ENCODE measurements at places on chromosomes 6 and 20.
A peak's percentile ranks its signal among the peaks of the same experiment; 100 is the strongest.

DNA sequence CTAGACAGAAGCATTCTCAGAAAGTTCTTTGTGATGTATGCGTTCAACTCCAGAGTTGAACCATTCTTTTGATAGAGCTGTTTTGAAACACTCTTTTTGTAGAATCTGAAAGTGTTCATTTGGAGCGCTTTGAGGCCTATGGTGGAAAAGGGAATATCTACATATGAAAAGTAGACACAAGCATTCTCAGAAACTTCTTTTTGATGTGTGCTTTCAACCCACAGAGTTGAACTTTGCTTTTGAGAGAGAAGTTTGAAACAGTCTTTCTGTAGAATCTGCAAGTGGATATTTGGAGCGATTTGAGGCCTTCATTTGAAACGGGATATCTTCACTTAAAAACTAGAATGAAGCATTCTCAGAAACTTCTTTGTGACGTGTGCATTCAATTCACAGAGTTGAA, 582.6 kb upstream of the ZNF337 start:
- no peak for DNase-seq

DNA sequence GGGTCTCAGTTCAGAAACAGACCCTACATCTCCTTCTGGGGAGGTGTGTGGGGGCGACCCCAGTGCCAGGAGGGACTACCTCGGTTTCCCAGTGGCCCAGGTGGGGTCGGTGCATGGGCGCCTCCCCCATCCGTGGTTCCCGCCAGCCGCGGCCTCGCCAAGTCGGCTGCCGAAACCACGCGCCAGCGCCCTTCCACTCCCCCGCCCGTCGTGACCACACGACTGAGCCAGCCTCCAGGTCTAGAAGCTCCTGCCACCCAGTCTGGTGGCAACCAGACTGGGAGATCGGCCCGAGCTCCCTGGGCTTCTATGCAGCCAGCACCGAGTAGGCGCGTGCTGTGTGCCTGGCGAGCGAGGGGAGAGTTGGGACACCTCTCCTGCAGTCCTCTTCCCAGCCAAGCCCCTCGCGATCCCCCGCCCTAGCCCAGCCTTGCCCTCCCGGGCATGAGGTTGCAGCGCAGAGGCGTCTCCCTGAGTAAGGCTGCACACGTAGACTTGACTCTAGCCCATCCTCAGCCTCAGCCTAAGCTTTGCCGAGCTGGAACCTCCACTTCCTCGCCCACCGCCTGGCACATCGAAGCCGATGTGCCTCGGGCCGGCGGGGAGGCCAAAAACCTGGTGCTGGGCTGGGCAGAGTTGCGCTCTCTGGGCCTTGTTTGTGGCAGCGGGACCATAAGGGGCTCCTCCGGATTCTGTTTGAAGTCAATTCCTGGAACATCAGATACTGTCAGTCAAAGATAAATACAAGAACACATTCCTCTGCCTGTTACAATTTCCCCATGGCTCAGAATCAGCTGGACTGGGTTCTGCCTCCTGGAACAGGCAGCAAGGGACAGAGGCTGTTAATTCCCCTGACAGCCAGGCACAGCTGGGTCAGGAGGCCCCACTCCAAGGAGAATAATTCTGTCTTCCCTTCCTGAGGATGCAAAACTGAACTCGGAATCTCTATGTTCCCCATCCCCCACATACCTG, 1.5 kb upstream of the CPNE5 start:
- peak; percentile 14 for DNase-seq

DNA sequence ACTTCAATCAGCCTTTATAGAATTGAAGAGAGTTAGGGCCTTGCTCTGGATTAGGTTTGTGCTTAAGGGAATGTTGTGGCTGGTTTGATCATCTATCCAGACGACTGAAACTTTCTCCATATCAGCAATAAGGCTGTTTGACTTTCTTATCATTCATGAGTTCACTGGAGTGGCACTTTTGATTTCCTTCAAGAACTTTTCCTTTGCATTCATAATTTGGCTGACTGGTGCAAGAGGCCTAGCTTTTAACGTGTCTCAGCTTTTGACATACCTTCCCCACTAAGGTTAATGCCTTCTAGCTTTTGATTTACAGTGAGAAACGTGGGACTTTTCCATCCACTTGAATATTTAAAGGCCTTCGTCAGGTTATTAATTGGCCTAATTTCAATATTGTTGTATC, 461.8 kb downstream of the CDKAL1 start:
- no peak for DNase-seq

DNA sequence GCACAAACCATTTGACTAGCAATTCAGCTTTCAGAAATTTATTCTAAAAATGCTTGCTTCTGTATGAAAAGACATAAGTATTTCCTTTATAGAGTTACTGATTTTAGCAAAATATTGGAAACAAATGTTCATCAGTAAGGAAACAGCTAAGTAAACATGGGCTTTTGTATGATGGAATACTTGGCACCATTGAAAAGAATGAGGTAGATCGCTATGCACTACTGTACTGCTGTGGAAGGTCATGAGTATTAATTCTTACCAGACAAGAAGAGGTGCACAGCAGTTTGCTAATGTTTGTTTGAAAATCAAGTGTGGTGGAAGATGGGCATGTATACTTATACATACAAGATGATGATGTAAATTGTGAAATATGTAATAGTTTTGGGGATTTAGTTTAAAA, 73.0 kb downstream of the FARS2 start:
- DNase-seq, result no peak

- no peak for DNase-seq
Observed at GRCh38 chr6:52154381-52154780, 31.8 kb upstream of the IL17A start.

DNA sequence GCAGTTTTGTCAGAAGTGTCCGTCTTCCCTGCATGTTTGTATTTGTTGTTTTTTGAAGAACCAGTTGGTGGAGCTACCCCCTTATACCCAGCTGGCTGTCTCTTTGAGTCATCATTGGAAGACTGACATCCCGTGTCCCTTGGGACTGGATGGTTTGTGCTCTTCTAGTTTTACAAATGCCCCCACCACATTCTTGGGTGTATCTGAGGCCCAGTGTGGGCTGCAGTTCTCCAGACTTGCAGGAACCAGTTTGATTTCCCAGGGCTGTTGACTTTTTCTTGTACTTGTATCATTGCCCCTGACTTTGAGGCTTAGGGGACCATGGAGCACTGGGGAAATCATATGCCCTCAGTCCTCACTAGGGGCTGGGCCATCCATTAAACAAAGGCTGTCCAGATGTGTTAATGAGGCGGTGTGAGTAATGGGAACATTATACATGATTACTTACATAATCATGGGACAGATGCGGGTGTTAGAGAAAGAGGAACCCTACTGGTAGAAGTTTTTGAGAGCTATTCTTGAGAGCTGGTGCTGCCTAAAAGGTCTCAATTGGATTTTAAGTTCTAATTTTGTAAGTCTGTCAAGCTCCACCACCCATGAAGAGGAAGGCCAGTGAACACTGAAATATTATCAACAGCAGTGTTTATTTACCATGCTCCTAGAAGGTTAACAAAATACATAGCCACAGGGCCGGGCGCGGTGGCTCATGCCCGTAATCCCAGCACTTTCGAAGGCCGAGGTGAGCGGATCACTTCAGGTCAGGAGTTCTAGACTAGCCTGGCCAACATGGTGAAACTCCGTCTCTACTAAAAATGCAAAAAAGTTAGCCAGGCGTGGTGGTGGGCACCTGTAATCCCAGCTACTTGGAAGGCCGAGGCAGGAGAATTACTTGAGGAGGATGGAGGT, 8.5 kb downstream of the JARID2 start:
- no peak for DNase-seq

DNA sequence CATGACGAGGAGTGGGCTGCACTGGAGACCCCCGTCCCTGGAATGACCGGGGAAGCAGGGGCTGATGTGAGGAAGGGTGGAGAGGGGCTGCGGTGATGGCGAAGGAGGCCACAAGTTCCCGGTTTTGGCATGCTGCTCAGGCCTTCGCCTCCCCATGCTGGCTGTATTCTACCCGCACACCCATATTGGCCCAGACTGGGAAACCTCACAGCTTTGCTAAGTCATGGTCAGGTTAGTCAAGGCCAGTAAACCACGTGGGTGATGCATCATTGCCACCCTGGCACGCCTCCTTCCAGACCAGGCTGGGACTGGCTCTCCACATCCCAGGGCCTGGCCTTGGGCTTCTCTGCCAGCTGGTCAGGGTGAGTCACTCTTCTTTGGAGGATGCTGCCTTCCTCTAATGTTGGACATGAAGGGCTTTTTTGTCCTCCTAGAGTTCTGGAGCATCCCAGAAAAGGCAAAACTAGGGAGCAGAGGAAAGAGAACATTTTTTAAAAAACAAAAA, 53.8 kb downstream of the PCNA start:
- no peak for DNase-seq

GRCh38 chr6:111192911-111193555, 105.7 kb downstream of the SLC16A10 start:
- DNase-seq, result no peak

- no peak for DNase-seq
Observed at GRCh38 chr6:37650071-37650481, 47.6 kb downstream of the MDGA1 start.

- no peak for DNase-seq
Observed at GRCh38 chr20:16446246-16446645, 127.0 kb downstream of the KIF16B start.

DNA sequence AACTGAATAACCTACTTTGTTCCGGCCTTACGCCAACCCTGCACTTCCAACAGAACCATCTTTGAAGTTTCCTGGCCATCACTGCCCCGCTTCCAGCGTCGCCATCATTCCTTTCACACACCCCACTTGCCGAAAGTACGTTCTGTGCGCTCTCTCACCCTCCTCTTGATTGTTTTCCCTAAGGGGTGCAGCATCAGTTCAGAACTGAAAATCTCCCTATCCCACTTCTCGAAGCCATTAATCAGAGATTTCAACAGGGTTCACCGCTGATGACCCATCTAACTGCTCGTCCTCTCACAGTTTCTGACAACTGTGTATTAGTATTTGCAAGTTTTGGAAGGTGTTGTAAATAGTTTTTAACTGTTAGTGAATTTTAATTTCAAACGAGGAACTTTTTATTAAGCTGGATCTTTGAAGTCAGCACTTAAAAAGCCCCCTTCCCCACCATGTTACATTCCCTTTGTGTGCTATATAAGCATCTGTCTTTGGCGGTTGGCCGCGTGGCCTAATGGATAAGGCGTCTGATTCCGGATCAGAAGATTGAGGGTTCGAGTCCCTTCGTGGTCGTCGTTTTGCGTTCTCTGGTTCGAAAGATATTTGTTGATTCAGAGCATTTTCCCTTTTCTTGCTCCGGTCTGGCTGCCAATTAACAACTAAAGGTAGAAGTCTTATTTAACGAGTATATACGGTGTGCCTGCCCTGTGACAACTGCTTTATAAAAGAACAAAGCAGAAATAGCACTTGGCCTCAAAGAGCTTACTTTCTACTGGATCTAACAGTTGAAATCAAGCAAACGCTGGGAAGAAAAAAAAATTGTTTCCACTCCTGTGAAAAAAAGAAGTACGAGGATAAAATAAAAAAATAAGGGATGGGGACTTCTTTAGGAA, 42.6 kb downstream of the TRIM27 start:
- peak; percentile 18 for DNase-seq

- DNase-seq, result no peak
Observed at GRCh38 chr6:113009682-113010081, 662.6 kb downstream of the RFPL4B start.

DNA sequence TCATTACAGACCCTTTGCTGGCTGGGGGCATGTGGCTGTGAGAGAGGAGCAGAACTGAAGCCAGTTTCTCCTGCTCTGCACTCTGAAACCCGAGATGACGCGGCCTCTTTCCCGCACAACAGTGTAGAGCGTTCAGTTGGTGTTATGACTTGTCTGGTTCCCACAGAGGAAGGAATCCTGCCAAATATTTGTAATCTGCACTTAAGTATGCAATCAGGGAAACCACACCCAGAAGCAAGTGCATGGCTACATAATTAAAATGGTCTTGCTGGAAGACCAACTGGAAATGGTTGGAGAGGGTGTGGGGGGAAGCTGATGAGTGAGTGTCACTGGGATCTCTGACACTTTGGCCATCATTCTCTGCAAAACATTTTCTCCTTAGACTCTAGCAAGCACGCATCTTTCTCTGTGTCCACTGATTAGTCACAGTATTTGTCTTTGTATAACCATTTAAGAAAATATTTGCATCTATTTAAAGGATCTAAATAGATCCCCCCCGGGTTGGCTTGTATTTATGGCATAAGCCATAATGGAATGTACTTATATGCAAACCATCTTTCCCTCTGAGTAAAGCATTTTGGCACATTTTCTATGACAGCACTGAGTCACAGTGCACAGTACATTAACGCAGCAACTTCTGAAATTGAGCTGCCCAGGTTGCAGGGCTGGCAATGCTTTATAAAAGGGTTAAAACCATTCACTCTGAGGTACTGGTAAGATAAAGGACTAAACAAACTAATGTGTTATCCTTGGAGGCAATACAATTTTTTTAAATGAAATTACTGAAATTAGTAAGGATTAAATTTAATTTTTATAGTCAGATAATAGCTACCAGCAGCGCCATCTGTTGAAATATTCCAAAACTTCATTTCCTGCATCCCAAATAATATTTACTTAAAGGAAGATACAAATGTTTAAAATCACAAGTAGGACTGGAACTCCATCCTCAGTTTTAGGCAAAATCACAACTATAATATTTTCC, 76.7 kb downstream of the FOXC1 start:
- no peak for DNase-seq

GRCh38 chr20:51529081-51529681, 13.3 kb downstream of the NFATC2 start:
- no peak for DNase-seq

GRCh38 chr20:14313341-14314020, 23.9 kb downstream of the FLRT3 start:
- DNase-seq, result no peak

GRCh38 chr6:73585566-73586415, 65.0 kb upstream of the EEF1A1 start:
- peak; percentile 17 for DNase-seq

- no peak for DNase-seq
Observed at GRCh38 chr6:90028066-90028778, 134.0 kb downstream of the GJA10 start.

DNA sequence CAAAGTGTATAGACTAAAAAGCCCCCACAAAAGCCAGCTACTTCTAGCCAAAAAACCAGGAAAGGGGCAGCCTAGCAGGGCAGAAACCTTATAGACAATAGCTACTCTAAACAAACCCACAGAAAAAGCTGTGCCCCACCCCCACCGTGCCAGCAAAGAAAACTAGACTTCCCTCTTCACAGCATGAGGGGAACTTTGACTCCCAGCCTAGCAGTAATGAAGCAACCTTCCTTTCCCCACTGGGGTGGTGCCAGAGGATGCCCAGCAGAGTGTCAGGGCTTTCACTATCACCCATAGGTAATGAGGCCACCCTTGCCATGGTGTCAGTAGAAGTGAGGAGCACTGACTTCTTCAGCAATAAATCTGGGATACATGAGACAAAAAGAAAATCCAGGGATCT, 99.0 kb upstream of the LGSN start:
- no peak for DNase-seq

GRCh38 chr6:22221630-22222029, 75.2 kb downstream of the PRL start:
- DNase-seq, result no peak

- no peak for DNase-seq
Observed at GRCh38 chr6:97066056-97066455, 141.5 kb downstream of the KLHL32 start.

Measured in effector CD4-positive, alpha-beta T cell (primary cell).